Spleen (tissue), 13 donors: ENCODE measurements at places on chromosomes 6 and 20.

DNA sequence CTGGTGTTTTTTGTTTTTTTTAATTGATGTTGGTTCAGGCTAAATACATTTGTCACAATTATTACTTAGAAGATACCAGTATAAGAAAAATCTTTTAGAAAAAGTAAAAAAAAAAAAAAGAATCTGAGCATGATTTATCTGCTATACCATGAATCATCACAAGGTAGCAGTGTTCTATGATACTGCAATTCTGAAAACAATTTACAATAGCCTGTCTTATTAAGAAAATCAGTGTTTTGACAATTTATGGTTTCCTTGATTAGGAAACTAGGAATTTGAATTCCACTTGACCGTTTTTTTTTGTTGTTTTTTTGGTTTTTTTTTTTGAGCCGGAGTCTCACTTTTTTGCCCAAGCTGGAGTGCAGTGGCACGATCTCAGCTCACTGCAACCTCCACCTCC, 9.3 kb upstream of the MAK start:
- DNase-seq, result no peak

- no peak for DNase-seq
Measured at GRCh38 chr6:56863366-56863765, 91.5 kb upstream of the BEND6 start.

DNA sequence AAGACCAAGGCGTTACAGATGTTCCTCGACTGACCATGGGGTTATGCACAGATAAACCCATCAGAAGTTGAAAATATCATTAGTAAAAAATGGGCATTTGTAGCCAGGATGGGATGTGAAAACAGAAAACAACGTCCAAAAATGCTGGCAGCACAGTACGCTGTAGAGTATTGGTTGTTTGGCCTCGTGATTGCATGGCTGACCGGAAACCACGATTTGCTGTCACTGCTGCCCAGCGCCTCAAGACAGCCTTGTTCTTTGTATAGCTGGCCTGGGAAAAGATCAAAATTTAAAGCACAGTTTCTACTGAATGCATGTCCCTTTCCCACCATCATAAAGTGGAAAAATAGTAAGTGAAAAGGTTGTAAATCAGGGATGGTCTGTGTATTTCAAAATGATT, 41.9 kb downstream of the MTHFD1L start:
- DNase-seq, result no peak

GRCh38 chr6:83292900-83293843, 100.0 kb downstream of the RWDD2A start:
- no peak for DNase-seq

DNA sequence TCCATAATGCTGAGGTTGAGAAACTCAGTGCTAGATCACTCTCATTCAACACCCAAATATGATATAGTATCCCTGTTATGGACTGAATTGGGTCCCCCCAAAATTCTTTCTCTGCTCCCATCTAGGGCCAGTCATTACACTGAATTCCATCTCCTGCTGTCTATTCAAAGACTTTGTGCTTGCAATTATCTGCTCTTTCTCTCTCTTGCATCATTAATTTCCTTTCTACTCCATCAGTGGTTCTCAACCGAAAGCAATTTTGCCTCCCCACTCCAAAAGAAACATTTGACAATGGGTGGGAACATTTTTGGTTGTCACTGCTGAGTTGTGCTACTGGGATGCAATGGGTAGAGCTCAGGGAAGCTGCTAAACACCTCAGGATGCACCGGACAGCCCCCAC, 271.5 kb upstream of the CDYL start:
- no peak for DNase-seq

- DNase-seq, result peak; percentile 72
Measured at GRCh38 chr6:163554663-163555062, 140.1 kb downstream of the QKI start.

GRCh38 chr6:140732155-140732554, 1357.7 kb upstream of the CITED2 start:
- DNase-seq, result no peak

DNA sequence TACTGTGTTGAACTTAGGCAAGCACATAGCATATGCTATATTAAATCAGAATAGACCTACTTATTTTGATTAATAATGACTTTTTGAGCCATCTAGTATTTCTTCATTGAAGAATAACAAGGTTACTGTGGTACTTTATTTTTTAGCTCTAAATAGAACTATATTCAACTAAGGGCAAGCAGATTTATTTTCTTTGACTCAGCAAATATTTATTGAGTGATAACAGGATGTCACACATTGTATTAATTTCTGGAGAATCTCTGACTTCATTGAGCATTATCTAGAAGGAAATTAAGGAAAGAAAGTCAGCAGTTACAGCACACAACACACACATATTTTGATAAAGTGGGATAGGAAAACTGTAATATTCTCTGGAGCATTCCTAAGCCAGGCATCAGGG, 407.4 kb downstream of the CD109 start:
- DNase-seq, result no peak

DNA sequence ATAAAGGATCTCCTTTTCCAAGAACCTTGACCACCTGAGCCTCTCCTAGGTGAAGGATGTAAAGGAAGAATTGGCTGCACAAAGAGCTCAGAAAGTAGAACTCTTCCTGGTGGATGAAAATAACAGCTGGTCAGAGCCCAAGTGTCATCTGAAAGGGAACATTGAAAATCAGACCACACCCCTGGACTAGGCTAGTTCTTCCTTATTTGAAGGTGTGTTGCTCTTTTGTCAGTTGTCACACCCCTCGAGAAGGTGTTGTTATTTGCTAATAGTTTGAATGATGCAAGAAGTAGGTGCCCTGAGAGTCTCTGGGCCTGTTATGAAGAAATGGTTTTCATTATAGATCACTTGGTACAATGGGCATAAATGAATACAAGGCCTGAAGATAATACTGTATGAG, 31.1 kb downstream of the NHLRC1 start:
- no peak for DNase-seq

DNA sequence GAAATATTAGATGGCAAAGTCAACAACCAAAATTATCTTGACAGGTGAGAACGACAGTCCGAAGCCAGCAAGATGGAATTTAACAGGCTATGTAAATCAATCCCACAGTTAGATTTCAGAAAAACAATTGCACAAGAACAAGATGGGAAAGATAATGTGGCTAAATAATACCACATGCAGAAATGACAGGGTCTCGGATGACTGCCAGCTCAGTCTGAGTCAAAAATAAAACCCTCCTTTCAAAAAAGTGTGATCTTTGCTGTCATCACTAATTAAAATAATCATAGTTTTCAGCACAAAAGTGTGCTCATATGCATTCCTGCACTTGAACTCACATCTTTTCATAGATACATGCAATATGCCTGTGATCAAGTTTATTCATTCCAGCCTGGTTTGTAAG, 25.9 kb downstream of the FOXQ1 start:
- no peak for DNase-seq

GRCh38 chr6:80357081-80357480, 250.6 kb downstream of the BCKDHB start:
- no peak for DNase-seq

DNA sequence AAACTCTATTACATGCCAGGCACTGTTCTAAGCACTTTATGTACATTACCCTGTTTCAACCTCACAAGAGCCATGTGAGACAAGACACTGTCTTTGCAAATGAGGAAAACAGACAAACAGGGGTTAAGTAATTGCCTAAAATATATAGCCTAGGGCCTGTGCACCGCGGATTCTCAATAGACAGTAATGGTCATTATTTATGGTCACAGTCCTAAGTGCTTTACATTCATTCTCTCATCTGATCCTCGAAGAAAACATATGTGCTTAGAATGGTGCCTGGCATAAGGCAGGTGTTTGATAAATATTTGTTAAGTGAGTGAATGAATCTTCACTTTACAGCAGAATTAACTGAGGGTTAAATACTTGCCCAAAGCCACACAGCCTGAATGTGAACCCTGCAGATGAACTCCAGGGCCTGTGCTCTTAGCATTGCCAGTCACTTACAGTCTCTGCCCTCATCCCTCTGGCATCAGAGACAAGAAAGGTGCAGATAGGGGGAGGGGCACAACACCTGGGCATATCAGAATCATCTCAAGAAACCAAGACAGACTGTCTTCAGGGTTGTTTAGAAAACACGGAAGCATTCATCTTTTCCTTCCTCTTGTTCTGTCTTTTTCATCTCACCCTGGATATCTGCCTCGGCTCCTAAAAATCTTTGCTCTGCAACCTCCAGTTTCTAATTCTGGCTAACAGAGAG, 92.8 kb upstream of the SASH1 start:
- no peak for DNase-seq

DNA sequence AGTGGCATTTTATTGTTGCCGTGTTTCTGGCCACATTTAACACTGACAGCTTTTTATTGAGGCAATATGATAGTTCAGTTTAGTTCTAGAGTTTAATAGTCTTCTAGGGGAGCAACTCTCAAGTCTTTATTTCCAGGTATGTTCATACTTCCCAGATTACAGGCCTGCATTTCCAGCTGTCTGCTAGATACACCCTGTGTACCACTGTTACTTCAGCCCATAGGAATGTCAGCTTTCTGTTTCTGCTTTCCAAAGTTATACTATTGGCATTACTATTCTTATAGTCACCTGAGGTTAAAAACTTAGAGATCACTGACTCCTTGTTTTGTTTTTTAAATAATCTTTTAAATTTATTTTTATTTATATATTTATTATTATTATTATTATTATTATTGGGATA, 7.6 kb downstream of the ZNF451 start:
- no peak for DNase-seq

DNA sequence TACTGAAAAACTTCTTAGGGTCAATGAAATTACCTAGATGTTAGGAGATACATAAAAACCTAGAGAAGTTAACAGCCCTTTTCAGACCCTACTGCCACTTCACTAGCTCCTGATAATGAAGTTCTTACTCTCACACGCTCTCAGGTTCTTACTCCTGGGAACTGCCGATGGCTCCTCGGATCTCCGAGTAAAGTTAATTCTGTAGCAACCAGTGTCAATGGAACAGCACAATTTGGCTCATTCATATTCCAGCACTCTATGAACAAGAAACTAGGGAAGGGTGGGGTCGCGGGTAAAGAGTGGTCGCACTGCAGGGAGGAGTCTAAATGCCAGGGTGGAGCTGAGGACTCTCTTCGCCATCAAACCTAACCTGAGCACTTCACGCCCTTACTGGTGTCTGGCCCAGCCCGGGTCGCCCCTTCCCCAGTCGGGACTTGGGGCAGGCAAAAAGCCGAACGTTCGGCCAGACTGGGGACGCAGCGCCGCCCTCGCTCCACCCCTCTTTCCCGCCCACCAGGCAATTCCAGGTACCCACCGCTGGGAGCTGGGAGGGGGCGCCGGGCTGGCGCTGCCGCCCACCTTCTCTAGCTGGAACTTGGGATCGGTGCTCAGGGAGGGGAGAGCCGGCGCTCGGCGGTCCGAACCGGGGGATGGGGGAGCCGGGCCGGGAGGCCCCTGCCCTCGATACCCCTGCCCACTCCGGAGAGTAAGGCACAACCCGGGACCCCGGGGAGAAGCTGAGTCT, 744 bp downstream of the RAB23 start:
- peak; percentile 89 for DNase-seq

DNA sequence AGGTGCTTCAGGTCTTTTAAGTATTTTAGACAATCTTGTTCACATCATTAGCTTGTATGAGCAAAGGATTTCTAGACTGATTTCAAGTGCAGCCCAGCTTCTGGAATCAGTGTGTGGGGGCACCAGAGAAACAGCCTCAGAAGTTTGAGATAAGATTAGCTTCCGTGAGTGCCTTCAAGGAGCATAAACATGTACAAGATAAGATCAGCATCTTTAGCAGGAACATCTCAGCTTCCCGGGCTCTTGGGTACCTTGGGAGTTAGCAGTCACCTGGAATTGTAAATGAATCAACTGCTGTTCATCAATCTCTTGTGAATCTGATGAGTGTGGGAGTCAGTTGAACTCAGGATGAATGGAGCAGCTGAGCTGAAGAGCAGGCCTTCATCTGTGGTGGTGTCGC, 12.0 kb upstream of the CITED2 start:
- DNase-seq, result no peak

DNA sequence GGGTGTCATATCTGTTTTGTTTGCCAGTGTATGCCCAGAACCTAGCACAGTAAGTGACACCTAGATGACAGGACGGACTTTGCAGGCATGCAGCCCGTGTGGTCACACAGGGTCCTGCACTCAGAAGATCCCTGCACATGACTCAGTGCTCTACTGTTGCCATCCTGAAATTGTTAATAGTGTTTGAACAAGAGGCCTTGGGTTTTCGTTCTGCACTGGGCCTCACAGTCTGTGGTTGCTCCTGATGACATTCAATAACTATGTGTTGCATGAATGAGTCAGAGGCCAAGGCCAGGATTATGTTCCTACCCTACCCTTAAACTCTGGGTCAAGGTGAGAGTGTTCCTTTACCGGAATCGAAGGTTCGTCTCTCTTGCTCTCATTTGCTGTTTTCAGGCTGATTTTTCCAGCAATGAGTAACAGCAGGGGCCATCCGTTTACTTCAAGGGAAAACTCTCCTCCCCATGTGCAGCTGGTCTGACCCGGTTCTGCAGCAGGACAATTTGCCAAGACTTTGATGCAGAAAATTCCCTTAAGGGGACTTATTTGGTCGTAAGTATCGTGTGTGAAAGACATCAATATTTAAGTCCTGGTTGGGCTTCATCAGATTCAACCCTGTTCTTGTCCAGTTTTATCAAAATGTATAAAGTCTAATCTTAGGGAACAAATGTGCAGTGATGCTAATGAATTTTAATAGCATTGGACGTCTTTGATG, 13.0 kb upstream of the PFDN4 start:
- DNase-seq, result no peak

DNA sequence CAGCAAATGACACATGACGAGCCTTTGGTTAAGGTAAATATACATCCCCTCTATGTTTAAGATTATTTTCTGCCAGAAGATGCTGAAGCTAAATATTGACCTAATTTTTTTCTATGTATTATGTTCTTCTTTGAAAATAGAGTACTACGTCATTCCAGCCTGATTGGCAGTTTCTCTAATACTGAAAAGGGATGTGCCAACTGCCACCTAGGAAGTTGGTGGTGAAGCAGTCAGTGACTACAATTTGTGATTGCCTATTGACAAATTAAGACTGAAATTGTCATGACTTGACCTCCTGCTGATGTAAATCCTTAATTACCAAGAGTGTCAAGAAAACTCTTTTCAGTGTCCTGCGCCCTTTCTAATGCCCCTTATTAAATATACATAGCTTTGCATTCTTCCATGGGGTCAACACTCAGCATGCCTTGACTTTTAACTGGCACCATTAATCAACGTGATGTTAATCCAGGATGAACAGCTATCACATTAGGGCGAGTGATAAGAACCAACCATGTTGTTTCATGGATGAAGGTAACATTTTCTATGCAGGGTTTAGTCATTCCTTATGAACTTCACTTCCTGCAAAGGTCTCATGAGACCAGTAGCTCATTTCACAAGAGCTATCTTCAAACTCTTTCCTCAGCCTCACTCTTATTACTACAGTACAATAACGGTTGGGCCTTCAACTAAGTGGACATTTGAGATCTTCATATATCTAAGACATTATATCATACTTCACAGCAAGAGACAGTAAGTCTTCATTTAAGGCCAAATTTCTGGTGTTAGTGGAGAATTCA, 22.5 kb upstream of the SGK1 start:
- DNase-seq, result no peak
